ENCODE measurements at places on chromosomes 6 and 20. TPM values are rescaled to one million over a fixed set of nuclear protein-coding genes. Genes with fewer than 3 reads are reported as not detected.

PLEKHG1 gene
- total RNA-seq: 0.12 TPM

CCDC167 gene
- 102 TPM for total RNA-seq

CPXM1 gene
- total RNA-seq: not detected

TTPAL gene
- total RNA-seq: 8.5 TPM

TTLL9 gene
- total RNA-seq: not detected

ZNF165 gene
- total RNA-seq: 1.1 TPM

DNA sequence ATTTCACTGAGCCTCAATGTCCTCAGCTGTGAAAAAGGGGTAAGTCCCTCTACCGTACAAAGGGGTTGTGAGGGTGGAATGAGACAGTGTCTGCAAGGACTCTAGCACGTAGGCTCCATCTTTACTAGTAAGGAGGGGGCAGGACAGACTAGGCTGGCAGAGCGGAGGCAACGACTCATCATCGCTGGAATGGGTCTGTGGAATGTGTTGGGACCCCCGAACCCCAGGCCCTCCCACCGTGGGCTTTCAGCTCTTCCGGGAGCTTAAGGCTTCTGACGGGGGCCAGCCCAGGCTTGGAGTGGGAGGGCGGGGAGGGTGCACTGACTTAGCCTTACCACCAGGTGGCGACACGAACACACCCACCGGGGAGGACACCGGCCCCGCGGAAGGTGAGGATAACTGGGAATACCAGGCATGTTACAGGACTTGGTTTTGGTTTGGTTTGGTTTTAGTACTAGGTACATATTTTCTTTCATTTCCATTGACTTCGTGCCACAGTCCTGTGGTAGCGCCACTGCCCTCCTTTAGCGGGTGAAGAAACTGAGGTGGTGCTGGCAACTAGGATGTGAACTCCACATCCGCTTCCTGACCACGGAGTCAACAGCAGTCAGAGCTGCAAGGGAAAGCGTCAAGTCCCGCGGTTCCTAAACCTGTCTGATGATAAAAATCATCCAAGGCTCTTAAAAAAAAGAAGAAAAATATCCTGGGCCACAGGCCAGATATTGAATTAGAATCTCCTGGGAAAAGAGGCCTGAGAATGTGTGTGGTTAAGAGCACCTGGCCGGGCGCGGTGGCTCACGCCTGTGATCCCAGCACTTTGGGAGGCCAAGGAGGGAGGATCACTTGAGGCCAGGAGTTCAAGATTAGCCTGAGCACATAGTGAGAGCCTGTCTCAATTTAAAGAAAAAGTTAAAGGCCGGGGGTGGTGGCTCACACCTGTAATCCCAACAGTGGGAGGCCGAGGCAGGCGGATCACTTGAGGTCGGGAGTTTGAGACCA is 10.3 kb upstream of the TULP1 start:
- DNase-seq: peak; percentile 50

- no peak for DNase-seq
Observed at GRCh38 chr6:154196333-154196885, 157.4 kb downstream of the OPRM1 start.

- DNase-seq: no peak
Observed at GRCh38 chr20:12327205-12327604, 409.5 kb downstream of the BTBD3 start.

GRCh38 chr20:38321959-38322598 is 18.1 kb downstream of the BPI start:
- DNase-seq: peak; percentile 78

- peak; percentile 69 for DNase-seq
Observed at GRCh38 chr6:139943391-139943790, 568.9 kb upstream of the CITED2 start.

DNA sequence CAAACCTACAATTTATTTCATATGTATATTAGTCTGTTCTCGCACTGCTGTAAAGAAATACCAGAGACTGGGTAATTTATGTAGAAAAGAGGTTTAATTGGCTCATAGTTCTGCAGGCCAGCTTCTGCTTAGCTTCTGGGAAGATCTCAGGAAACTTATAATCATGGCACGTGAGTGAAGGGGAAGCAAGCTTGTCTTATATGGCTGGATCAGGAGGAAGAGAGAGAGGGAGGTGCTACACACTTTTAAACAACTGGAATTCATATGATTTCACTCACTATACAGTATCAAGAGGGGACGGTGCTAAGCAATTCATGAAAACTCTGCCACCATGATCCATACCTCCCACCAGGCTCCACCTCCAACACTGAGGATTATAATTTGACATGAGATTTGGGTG is 29.9 kb downstream of the PHACTR2 start:
- DNase-seq: no peak

GRCh38 chr6:118356054-118356453 is 192.0 kb upstream of the PLN start:
- DNase-seq: no peak

DNA sequence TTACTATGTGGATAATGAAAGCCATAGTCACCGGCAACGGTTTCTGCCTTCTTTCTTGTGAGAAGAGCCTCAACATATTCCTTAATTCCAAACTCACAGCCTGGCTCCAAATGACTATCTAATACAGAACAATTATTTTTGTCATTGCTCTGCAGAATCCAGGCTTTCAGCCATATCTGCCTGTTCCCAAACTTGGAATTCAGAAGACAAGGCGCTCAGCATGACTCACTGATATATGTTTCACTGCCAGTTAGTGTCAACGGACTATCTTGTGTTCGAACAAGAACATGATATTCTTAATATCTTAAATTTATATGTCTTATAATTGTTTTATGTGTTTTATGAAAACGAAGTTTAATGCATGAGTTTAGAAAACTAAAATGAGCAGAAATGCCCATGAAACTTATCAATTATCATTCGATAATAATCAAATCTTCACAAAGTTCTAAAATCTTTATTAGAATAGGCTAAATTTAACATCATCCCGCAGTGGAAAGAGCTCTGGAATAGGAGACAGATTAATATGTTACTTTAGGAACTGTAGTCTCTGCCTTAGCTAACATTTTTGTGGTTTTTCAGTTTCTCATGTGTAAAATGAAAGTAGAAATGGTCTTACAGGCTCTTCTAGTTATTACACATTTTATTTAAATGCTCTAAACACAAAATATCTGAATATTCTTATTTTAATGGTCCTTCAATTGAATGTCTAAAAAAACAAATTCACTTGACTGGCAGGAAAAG is 669.3 kb upstream of the GJE1 start:
- DNase-seq: peak; percentile 75

DNA sequence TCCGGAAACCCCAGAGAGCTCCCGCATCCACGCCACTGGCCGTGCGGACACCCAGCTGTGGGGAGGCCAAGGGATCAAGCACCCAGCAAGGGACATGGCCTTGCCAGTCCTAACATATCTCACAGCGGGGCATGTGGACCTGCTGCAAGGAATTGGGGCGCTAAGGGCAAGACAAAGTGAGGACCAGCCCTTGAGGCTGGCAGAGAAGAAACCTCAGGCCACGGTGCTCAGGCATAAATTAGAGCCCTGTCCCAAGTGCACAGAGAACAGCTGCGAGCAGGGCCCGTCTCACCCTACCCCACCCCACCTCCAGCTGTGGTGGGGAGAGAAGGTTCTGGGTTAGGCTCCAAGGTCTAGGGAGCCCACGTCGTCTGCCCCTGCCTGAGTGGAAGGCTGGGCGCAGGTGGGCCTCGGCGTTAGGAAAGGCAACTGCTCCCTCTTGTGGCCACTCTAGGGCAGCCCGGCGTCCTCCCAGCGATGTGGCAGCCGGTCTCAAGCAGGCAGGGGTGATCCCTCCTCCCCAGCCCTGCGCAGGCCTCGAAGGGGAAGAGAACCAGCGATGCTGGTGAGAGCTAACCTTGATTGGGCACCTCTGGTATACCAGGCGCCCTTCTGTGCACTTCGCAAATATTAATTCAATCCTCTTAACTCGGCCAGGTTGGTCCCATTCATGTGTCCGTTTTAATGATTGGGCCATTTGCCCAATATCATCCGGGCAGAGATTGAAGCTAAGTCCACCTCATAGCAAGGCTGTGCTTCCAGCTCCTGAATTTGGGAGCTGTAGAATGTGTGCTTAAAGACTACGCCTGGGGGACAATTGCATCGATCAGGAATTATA is 235.8 kb downstream of the NFATC2 start:
- peak; percentile 72 for DNase-seq
